ENCODE measurements at places on chromosomes 3 and 15.

- no peak for DNase-seq
Observed at GRCh38 chr3:14345496-14346150, 56.8 kb upstream of the SLC6A6 start.

DNA sequence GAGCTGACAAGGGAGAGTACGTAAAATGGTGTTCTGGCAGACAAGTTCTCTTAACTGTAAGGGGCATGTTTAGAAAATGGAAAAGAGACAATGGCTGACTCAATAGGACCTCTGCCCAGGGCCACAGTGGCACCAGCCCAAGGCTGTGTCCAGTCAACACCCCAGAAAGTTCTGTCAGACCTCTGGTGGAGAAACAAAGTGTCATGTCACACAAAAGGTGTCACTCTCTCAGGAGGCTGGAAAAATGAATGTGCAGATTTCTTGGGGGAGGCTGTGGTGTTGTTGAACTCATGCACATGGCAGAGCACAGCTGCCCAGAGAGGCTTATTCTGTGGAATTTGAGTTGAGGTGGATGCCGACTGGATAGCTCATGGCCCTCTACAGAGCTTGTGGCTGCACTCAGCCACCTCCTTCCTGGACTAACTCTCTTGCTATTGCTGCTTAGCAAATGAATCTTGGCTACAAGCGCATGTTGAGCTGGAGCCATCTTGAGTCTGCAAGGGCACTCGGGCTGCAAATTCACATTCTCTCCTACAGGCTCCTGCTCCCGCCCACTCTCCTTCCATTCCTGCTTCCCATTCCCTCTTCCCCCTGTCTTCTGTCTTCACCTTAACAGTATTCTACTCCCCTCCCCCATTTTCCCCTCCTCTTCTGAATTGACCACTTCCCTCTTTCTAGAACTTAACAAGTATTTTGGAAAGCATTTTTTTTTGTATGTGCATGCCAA lies 55.8 kb upstream of the SLC7A14 start:
- DNase-seq = no peak

DNA sequence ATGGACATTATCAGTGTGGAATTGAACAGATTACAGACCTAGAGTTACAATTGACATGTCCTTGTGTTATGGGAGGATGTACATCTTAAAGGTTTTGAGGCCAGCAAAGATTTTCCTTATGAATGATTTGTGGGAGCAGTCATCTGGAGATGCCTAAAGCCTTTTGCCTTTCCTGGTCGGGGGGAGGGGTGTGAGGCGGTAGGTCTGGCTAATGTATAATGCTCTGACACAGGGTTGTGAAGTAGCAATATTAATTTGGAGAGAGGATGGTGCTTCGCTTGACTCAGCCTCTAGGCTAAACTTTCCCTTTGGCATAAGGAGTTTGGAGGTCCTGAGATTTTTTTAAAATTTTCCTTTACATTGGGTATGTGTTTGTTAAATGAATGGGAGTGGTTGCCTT lies 23.3 kb downstream of the FBXO22 start:
- no peak for DNase-seq

GRCh38 chr3:194189243-194189791 lies 53.4 kb downstream of the HES1 start:
- no peak for DNase-seq

DNA sequence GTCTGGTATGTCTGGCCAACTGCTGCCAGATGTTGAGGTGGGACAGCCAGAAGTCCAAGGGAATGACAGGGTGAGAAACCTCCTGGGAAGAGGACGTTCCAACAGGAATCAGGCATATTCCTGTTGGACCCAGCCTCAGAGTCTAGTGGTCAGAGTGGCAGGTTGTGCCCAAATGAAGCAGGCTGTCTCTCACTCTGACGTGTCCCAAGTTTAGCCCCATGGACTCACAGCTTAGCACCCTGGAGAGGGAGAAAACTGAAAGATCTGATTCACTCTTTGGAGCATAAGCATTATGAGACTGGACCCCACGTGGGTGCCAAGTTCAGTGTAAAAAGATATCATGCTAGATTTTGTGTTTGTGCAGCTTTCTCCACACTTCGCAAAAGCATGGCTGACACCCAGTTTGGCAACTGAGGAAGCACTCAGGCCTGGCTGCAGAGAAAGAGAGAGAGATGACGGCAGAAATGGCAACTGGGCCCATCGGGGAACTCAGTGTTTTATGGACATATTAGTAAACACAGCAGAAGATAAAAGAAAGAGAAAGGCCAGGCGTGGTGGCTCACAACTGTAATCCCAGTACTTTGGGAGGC lies 88.2 kb upstream of the LMCD1 start:
- no peak for DNase-seq

DNA sequence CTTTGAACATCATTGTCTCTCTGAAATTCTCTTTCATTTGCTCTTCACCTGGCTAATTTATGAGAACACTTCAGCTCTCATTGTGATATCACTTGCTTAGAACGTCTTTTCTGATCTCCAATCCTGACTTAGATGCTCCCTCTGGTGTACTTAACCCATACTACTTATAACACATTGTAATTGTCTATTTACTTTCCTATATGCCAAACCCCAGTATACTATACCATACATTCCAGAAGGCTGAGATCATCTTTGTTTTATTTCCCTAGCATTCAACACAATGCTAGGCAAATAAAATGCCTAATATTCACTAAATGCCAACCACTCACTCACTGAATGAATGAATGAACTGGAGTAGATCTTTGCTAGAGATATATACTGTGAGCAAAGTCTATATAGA lies 27.0 kb upstream of the PEX5L start:
- DNase-seq = no peak

DNA sequence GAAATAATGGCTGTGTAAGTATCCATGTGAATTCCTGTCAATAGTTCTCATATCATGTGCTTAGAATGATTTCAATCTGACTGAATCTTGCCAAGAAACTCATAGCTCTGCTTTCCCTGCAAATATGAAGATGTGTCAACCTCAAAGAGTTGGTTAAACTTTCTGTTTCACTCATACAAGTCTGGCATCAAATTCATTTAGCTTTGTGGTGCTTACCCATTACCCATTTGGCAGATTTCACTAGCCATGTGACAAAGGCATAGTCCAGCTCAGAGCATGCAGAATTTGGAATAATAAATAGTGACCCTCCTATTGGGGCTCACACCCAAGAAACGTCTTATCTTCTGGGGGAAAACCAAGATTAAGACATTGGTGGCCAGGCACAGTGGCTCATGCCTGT lies 256.6 kb upstream of the TPRG1 start:
- no peak for DNase-seq

GRCh38 chr3:126955004-126955790 lies 27.7 kb upstream of the PLXNA1 start:
- no peak for DNase-seq

DNA sequence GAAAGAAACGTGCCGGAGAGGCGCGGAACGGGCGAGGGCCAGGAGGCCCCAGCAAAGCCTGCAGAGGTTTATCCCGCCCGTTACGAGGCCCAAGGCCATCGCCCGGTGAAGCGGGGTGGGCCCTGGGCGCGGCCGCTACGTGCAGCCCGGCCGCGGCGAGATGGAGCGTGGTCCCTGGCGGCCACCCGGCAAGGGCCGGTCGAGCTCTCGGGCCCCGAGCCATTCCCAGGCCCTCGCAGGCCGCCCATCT lies 1.1 kb downstream of the PKM start:
- DNase-seq = no peak

- no peak for DNase-seq
Observed at GRCh38 chr3:156681002-156681401, 6.6 kb downstream of the TIPARP start.

DNA sequence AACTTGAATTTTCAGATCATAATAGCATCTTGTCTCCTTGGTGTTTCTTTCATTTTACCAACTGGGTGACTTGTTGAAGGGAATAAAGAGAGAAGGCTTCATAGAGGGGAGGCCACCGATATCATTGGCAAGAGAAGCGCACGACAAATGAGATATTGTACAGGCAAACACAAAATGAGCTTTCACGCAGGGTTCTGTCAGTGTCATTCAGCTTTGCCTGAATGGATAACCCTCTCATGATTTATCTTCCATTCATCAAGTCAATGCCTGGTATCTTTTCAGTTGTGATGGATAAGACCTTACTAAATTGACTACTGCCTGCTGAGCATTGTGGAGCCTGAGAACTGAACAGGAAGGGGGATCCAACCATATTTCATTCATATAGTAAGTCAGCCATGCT lies 188.6 kb upstream of the EPHA3 start:
- DNase-seq = no peak

DNA sequence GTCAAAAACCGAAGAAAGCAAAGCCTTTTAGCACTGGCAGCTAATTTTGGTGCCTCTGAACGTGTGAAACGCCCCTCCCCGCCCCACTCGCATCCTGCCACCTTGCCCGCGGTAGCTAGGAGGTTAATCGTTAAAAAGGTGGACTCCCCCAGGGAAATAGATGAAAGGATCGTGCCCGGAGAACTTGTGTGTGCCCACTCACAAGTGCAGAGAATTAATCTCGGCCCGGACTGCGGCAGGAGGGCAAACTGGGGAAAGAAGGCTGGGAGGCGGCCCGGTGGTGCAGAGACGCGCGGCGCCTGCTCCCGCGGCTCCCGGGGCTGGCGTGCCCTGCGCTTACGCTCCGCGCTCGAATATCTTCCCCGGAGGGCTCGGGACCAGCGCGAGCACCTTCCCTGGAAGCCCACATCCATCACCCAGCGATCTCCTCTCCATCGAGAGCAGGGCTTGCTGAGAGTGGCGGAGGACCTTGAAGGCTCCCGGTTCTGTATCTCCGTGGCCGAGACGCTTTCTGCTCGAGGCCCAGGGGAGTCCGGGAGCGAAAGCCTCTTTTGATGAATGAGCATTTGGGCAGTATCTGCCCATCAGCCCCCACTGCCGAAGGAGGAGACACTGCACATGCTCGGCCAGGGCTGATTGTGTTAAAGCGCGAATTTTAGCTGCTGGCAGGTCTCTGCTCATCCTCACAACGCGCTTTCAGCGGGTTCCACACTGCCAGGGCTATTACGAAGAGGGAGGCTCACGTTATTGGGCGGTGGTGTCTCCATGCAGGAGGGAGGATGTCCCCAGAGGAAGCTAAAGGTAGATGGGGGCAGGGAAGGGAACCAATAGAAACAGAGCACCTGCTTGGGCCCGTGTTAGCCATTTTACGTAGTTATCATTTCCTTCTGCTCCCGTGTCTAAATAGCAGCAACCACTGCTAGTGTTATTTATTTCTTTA lies 1.3 kb upstream of the SPTSSB start:
- no peak for DNase-seq

DNA sequence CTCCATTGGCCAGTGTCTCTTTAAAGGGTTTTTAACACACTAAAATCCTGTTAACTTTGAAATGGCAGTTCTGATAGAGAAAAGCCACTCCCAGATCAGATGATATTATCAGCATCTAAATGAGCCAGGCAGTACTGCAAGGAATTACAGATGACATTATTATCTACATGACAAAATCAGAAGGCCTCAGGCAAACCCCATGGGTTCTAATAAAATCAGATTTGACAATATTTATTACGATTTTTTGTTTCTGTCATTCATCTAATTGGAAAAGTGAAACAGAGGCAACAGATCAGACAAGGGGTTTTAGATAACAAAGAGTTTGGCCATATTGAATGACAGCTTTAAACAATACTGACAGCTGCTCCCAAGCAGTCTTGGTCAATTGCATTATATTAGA lies 112.7 kb downstream of the FEZF2 start:
- no peak for DNase-seq

GRCh38 chr3:33181229-33181628 lies 37.4 kb downstream of the SUSD5 start:
- DNase-seq = no peak

- no peak for DNase-seq
Observed at GRCh38 chr3:74621581-74621980, 7.1 kb upstream of the CNTN3 start.

DNA sequence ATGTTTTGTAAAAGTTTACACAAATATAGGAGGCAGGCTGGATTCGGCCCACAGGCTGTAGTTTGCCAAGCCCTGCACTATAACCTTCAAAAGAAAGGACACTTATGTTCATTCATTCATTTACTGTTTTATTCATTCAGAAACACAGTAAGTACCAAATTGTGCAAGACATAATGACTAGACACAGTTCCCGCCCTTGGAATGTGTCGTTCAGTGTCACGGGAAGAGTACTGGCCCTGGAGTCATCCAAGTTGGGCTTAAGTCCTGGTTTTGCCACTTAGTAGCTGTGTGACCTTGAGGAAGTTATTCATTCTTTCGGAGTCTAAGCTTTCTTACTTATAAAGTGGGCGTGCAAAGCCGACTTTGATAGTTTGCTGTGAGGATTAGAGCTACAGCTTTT lies 22.0 kb downstream of the COLQ start:
- no peak for DNase-seq

GRCh38 chr3:98875535-98875934 lies 26.0 kb downstream of the DCBLD2 start:
- DNase-seq = no peak

- no peak for DNase-seq
Observed at GRCh38 chr3:174636451-174636850, 222.7 kb upstream of the NAALADL2 start.

Measured in smooth muscle cell of the brain vasculature (primary cell).